NCI-H69 (cell line): ENCODE measurements at places on chromosomes 11 and 22.

- peak; percentile 81 for DNase-seq
These were observed 49.3 kb downstream of the CHRDL2 start for GRCh38 chr11:74681686-74682651.

DNA sequence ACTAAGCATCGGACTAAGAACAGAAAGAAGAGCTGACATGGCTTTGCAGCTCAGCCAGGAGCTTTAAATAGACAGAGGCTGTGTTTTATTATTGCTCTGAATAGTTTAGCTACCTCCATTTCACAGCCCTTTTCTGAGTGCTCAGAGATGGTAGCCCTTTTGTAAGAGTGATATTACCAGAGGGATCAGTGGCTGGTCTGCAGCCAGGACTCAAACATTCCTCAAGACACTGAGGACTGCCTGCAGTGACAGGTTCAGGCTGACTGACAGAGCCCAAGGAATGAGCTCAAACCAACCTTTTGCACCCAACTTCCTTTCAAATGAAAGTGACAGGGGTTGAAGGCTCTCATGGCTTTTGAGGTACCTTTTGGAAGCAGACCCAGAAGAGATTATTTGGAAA is 189.0 kb downstream of the DDX10 start:
- DNase-seq = no peak

- DNase-seq = no peak
These were observed 11.0 kb downstream of the TMEM151A start for GRCh38 chr11:66302656-66303055.

GRCh38 chr11:124398924-124399323 is at the start of gene OR8B3:
Gene OR8B3 (minus strand): TSS chr11:124399024. CDS start chr11:124397351, 1,673 bp downstream.
- no peak for DNase-seq

DNA sequence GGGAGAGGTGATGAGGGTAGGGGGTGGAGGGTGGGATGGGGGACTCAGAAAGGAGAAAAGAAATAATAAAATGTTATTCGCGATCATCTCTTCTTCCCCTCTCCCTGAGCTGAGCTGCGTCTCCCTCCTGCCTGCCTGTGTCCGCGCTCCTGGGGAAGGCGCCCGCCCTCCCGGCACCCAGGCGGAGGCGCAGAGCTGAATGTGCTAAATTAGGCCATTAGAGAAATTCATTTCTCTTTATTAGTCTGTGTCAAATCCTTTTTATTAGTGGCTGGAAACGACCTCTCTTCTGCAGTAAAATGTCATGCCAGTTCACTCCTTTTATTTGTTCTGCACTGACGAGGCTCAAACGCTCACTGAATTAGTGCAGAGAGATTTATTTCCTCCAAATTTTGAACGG is 116.1 kb downstream of the FEZ1 start:
- DNase-seq = no peak

DNA sequence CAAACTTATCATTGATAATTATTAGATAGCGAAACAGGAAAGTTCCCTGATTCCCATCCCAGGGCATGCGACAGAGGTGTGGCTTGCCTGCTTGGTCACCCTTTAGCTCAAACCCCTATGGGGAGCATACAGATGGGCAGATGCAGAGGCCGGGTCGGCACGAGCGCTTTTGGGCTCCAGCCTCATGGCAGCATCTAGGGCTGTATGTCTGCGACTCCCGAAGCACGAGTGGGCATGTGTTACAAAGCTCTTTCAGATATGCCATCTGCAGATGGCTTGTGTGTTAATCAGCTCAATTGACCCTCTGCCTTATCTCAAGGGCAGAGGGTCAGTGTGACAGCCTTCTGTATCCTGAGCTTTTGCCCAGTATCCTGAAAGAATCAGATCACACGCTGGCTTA is 2069.3 kb upstream of the RAG2 start:
- DNase-seq = no peak

DNA sequence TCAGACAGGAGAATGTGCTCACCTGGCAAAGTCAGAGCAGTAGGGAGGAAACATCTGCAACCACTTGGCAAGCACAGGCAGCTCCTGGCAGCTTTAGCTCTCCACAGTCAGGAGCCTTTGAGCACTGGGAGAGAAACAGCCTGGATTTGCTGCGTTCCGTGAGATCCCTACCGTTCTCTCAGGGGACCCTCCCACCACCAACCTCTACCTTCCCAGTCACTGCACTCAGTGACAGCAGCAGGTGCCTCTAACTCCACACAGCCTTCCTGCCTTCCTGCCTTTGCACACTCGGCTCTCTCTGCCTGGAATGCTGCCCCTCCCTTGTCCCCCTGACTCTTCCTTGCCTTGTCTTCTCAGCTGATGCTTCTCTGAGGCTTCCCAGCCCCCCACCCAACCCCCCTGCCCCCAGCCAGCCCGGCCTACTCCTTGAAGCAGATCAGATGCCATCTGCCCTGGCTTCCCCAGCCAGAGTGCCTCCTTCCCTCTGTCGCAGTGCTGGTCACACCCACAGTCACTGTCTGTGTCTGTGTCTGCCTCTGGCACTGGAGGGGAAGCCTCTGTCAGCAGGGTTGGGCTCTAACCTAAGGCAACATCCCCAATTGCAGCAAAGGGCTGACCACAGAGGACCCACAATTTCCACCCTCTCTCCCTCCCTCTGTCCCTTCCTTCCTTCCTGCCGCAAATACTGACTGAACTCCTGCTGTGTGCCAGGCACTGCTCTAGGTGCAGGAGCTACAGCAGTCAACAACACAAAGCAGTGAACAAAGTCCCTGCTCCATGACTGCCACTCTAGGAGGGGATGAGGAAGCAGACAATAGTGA is 14.9 kb upstream of the TSKU start:
- peak; percentile 83 for DNase-seq

GRCh38 chr11:45155627-45156180 is 9.3 kb downstream of the PRDM11 start:
- DNase-seq = no peak

- no peak for DNase-seq
These were observed 37.4 kb downstream of the SMC1B start for GRCh38 chr22:45376009-45376408.

DNA sequence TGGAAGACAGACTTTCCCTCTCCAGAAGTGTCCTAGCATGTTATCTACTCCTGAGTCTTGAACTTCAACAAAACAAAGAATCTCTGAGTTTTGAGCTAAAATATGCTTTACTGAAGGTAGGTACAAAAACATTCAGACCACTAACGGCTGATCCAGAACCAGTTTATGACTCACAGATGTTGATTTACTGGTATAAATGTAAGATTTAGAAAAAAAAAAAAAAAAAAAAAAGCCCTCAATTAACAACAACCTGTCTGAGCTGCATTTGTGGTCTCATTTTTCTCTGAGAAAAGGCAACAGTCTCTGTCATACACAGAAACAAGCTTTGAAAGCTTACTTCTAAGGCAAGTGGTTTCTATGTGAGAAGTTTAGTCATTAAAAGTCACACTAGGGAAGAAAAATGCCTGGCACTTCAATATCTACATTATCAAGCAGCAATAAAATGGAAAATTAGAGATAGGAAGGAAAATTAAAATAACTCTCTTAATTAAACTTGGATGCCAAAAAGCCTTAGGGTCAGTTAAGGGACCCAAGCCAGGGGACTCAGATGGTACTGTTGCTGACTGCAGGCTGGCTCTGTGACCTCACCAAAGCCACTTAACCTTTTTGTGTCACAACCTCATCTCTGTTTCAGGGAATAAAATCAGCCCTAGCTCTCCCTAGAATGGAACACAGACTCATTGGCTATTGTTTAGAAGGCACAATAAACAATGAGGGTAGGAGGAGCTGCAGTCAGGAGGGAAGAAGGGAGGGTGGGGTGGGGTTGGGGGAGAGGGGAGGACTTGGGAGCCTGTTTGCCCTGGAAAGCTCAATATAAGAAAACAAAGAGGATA is 61.7 kb downstream of the ETS1 start:
- peak; percentile 82 for DNase-seq

DNA sequence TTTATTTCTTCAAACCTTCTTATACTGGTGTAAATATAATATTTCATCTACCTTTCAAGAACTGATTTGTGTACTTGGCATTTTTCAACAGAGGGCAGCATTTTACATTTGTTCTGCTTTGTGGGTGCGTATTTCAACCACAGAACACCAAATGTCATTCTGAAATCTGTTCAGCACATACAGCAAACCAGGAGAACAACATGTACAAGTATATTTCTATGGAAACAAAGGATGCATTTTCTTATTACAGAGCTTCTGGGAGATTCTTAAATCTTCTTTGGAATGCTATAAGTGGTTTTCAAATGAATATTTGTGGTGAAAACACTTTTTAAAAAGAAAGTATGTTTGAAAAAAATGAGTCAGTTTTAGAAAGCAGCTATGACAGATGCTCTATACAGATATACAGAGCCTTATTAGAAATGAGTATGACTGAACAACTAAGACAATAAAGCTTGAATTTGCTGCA is 946.0 kb downstream of the FAM181B start:
- DNase-seq = peak; percentile 78

GRCh38 chr11:13963169-13963948 is 836 bp downstream of the SPON1 start:
- peak; percentile 52 for DNase-seq

DNA sequence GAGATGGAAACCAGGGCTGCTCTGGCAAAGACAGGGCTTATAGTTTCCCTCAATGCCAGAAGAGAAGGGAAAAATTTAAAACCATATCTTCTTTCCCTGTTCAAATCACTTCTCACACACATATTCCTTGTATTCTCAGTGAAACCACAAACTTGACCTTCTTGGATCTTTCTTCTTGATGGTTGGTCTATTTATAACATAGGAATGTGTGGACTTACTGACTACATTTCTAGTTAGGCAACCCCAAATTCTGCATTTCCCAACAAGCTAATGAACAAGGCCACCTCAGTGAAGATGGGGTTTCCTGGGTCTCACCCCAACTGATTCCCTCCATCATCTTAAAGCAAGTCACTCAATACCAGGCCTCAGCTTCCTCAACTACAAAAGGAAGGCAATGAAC is 3.8 kb upstream of the QSER1 start:
- DNase-seq = no peak

DNA sequence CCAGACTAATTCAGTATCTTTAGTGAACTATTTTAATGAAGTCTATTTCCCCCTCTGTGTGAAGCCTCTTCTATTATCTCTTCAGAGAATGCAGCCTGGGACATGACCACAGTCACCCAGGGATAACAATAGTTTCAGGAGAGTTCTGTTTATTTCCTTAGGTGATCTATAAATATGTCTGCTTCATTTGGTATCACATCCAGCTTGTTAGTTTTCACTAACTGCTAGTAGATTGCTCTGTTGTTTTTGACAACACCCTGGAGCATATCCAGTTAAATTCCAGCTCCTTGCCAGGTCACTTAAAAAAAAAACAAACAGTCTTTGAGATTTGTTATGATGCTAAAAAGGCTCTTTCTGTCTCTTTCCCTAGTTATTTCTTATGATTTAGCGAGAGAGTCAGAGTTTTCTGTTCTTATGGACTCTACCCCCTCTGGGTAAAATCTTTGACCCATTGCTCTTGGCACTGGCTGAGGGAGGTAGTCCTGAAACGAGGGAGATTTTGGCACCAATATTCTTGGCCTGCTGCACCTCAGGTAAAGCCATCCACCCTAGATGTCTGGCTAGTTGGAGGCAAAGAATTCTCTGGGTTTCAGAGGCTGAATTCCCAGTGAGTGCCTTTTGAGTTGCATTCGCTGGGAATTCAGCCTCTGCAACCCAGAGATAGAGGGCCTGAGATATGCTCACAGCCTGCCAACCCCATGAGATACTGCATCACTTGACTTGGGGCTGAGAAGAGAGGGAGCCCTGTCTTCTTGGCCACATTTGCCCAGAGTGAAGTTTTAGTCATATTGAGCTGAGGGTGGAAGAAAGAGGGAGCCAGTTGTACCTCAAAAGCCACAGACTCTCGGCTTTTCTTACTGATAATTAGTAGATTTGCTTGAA is 159.1 kb downstream of the PGR start:
- DNase-seq = no peak

GRCh38 chr11:59807047-59807610 is 3.4 kb downstream of the MRPL16 start:
- DNase-seq = no peak

DNA sequence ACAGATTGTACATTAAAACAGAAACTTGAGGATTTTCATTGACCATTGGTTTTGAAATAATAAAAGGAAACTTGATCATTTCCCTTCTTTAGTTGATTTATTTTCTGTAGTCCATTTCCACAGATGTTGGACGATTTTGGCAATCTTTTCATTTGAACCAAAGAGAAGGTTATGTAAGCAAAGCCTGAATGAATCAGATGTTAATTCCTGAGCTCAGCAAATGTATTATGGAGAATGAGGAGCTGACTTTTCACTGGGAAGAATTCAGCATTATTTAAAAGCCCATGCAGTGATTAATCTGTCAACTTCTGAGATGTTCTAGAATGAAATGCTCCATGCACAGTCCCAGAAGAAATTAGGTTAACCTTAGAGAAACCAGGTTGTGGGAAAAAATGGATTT is 29.0 kb downstream of the ELMOD1 start:
- no peak for DNase-seq

DNA sequence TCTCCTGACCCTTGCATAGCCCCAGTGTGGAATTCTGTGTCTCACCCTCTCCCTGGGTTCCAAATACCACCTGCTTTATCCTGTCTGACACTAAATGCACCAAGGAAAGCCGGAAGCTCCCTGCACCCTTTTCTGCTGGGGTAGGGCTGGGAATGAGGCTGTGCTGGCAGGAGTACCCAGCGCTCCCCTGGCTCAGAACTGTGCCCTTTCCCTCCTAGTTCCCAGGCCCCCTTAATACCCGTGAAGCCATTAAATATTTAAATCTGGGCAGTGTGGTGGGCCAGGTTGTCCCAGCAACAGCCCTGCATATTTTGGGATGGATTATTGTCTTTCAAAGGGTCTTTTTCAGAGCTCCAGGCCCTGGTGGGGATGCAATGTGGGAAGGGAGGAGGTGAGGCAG is 63.0 kb downstream of the TP53I11 start:
- no peak for DNase-seq

GRCh38 chr11:35096723-35097122 is 42.2 kb upstream of the CD44 start:
- peak; percentile 31 for DNase-seq

GRCh38 chr11:3905080-3905953 is 49.9 kb downstream of the STIM1 start:
- DNase-seq = no peak

DNA sequence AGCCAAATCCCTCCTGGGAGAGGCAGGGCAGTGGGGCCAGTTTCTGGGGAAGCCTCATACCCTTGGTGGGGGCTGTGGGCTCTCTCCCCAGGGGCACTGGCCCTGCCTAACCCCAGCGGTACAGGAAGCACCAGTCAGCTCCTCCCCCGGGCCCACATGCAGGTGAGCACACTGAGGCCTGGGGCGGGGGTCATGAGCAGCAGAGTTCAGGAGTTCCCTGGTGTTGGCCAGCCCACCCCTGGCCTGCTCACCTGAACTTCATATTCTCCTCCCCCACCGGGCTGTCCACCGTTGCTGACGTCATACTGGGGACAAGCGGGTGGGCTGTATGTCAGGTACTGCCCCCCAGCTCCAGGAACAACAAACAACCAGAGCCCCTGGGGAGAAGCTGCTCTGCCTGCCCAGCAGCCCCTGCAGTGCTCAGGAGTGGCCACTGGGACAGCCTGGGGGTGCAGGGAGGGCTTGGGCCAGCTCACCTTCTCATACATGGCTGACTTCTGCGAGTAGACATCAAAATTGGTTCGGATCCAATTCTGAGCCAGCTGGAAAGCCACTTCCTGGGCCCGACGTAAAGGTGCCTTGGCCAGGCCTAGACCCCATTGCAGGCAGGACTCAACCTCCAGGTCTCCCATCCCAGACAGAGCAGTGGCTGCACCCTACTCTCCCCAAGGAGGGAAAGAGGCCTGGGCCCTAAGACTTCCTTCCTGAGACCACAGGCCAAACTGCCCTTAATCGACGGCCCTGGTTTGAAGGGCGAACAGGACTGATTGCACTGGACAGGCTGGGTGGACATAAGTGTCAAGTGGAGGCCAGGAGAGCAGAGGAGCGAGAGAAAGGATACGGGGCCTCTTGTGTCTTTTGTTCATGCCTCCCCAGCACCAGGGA is 20.8 kb downstream of the TREH start:
- peak; percentile 30 for DNase-seq

GRCh38 chr11:74842967-74843366 is 94.3 kb downstream of the RNF169 start:
- DNase-seq = no peak
